ENCODE measurements at places on chromosomes 7 and 10.

- DNase-seq: no peak
These were observed 6.8 kb upstream of the MYOZ1 start for GRCh38 chr10:73647875-73648651.

DNA sequence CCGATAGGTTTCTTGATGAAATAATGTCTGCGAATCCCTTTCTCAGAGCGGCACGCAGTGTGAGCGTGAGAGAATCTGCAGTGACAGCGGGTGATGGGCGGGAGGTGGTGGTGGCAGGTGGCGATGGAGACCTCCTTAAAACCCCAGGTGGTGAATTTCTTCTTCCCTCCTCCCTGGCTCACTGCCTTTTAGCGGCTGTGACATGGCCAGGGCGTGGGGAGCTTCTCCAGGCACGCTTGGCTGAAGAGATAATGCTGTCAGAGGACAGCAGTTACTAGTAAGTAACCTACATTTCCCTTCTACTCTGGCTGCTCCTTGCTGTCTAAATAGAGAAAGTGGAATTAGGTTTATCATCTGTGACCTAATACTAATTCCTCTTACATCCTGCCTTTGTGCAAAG, 141.4 kb upstream of the INSYN2A start:
- no peak for DNase-seq

DNA sequence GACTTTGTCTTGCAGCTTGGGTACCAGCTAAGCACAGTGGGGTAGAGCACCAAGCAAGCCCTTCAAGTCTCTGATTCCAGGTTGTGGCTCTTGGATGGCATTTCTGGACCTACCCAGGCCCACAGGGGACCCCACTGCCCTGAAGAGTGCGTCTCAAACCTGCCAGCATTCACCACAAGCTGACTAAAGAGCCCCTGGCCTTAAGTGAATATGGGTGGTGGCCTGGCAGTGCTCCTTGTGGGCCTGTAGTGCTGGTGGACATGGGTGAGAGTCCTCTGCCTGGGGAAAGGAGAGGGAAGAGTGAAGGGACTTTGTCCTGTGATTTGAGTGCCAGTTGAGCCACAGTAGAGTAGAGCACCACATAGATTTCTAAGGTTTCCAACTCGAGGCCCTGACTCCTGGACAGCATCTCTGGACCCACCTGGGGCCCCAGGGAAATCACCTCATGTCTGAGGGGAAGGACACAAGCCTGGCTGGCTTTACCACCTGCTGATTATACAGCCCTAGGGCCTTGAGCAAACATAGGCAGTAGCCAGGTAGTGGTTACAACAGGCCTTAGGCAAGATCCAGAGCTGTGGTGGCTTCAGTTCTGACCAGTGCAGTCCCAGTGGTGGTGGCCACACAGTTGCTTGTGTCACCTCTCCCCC, 23.7 kb downstream of the GSDME start:
- no peak for DNase-seq

DNA sequence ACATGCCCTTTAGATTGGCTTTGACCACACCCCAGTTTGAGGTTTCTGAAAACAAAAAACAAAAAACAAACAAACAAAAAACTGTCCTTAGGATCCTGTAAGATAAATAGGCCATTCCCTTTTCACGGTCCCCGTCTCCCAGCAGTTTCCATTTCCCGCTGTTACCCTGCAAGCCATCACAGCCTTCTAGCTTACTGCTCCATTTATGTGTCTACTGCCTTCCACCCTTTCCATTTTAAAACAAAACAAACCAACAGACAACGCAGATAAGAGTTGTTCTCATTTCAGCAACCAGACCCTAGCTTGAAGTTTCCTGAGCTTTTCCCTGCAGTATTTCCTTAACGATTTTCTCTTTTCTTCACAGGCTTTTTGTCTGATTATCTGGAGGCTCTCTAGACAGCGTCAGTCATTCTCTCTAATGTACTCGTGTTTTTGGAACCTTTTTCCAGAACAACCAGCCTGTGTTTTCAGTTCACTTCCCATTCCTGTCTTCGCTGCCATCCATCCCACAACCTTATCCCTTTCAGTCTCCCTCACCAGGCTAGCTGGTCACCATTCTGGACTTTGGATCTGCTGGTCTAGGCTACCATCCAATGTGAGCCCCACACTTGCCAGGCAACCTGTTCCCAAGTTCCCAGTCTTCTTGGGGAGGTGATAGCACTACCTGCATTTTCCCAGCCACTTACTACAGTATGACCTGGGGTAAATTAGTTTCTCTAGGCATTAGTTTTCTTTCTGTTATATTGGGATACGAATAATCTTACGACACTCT, 317.3 kb upstream of the FZD1 start:
- DNase-seq: no peak

DNA sequence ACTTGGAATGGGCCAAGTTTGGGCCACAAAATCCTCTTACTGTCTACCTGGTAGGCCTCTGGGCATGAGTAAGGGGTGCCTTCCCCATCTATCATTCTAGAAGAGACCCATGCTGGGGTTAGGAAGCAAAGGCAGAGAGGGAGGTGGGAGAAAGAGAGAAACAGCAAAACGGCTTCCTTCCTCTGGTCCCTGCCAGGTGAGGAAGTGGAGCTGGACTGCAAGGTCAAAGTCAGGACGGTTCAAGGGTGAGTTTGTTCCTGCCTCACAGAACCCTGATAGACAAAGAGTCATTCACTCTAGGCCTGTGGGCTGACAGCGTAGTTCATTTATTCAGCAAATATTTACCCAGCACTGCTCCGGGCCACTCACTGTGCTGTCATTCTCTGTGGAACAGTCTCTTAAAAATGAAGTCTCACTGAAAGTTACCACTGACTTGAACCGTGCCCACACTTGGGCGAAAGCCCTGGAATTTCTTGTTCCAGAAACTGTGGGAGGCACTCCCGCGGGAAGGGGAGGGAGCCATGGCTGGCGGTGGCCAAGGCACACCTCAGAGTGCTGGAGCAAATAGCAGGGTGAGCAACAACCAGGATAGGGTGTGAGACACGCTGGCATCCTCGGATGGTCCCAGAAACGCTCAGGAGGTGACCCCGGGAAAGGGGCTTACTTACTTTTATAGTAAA, 26.2 kb upstream of the ECHDC3 start:
- DNase-seq: no peak

DNA sequence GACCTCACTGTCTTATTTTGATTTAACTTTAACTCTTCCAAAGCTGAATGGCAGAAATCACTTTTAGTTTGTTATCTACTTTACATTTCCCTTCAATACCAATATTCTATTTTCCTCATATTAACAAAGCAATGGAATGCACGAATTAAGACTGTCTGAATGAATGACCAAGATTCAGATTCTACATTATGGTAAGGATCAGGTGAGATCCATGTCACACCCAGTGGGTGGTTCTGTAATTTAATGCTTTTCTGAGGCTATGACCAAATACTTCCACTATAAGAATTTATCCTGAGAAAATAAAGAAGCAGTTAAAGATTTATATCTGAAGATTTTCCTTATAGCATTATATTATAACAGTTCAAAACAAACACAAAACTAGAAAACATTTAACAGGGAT, 90.2 kb upstream of the NUPR2 start:
- DNase-seq: no peak

- no peak for DNase-seq
These were observed 33.6 kb downstream of the PDE1C start for GRCh38 chr7:32036557-32036956.

DNA sequence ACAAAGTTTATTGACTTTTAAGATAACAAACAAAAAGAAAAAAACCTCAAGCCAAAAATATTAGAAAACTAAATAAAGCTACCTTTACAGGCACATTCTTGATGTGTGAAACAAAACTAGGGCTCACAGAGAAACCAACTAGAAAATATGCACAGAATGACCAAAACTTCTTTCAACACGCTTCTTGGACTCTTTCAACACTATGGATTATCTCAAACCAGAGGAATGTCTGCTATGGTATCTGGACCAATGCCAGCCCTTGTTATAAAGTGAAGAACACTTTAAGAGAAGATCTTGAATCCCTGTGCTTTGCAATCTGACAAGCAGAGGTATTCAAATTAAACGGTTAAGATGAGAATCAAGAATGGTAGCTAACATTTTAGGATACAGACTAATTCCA, 76.6 kb downstream of the DNAJC1 start:
- DNase-seq: no peak

DNA sequence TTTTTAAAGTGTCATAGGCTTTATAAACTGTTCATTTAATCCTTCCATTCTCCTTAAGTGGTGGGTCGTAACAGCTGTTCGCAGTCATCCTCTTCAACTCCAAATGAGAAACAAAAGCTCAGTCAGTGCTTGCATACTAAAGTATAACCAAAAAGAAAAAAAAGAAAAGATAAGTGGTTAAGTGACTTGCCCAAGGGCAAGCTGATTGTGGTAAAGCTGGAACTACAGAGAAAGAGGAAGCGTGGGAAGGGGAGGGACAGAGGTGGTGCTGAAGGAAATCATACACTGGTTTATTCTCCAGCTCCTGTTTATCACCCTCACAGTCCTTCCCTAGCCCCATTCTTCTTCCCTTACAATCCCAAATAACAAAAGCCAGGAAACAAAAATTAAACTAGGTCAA, 29.6 kb downstream of the IDE start:
- DNase-seq: no peak

DNA sequence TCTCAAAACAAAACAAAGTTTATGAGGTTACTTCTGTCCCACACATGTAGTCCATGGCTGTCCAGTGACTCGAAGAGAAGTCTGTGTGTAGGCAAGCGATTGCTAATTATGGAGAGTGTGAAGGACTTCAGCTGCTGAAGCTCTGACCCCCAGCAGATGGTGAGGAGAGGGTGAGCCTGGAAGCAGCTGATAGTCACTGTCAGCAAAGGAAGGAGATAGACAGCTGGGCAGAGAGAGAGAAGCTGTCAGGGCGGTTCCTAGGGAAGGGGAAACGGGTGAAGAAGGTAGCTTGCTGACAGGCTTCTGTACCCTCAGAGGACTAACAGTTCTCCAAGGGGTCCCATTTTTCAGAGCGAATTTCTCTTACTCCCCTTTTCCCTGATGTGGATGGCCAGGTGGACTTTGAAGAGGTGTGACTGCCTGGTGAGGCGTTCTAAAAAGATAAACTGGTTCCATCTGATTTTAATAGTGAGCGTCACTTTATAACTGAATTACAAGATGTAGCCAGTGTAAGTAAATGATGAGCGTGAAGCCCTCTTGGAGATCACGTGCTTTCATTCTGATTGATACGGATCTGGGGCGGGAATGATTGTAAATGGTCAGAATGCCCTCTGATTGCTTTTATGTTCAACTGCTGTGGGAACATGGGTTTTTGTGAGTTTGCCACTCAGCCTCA, 12.1 kb downstream of the ZSCAN21 start:
- DNase-seq: no peak

- peak; percentile 35 for DNase-seq
These were observed 581 bp downstream of the PTPRZ1 start for GRCh38 chr7:121873289-121874194.

GRCh38 chr10:79142064-79142491, 73.3 kb downstream of the ZMIZ1 start:
- no peak for DNase-seq

DNA sequence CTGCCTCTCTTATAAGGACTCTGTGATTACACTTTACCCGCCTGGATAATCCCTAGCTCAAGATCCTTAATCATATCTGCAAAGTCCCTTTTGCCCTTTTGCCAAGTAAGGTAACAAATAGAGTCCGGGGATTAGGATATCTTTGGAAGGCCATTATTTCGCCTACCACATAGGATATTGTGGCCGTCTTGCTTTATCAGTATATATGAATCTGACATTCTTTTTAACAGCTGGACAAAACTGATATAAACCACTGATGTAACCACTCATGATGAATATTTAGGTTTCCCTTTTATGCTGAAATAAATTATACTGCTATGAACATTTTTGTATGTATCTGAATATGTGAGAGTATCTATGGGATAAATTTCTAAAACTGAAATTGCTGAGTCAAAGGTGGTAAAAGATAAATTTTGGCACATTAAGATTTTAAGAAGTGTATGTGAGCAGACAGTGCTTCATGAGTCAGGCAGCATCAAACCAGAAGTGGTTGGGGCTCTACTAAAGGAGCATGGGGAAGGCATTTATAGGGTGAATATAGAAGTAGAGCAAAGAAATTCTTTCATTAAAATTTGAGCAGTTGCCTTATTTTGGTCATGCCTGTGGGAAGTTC, 44.7 kb downstream of the AVL9 start:
- DNase-seq: no peak

DNA sequence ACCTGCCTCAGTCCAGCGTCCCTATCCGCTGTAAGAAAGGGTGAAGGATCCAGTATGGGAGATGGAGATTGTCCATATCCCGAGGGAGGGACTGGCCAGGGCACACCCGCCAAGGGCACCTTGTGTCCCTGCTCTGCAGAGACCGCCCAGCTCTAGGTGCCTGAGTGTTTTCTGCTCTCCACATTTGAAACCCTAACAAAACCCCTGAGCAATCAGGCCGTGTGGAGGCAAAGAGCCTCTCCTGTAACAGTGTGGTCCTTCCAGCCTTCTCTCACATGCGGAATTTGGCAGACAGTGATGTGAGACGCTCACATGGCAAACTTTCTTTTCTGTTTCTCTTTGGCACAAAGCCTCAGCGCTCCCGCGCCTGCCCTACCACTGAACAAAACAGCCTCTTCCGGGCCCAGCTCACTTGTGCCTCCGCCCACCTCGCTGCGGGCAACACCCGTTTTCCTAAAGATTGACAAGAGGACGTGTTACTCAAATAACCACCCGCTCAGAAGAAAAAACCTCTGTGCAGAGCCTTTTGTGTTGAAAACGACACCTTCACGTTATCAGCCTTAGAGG, 514.8 kb downstream of the DNAJB6 start:
- peak; percentile 13 for DNase-seq

GRCh38 chr7:32479574-32480200, 10.5 kb downstream of the LSM5 start:
- DNase-seq: peak; percentile 17

DNA sequence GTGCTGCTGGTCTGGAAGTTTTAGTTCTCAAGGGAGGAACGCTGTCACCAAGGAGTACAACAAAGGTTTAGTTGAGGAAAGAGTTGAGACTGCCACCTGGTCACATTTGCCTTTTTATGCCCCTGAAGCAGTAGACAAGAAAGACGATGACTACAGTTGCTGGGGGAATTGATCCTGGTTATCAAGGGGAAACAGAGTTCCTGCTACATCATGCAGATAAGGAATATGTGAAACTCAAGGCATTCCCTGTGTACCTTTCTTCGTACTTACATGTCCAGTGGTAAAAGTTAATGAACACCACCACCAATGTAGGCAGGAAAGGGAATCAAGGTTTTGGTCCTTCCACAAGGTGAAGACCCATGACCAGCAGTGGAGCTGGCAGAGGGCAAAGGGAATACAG, 31.8 kb downstream of the SLC35B4 start:
- DNase-seq: no peak

GRCh38 chr10:9957351-9957750, 1060.3 kb upstream of the CELF2 start:
- no peak for DNase-seq

- DNase-seq: no peak
These were observed 253.3 kb downstream of the DIP2C start for GRCh38 chr10:436013-436697.

All from NCI-H1105 (cell line).